ENCODE measurements at places on chromosomes 1 and 21. TPM values are rescaled to one million over a fixed set of nuclear protein-coding genes. Genes with fewer than 3 reads are reported as not detected.

MYBPH gene
- not detected for total RNA-seq

TSSK3 gene
- total RNA-seq, result 3.9 TPM

PLA2G2F gene
- 0.20 TPM for total RNA-seq

INAVA gene
- 49.8 TPM for total RNA-seq

LCE1C gene
- total RNA-seq, result not detected

CHAF1B gene
- total RNA-seq, result 14.1 TPM

MYOC gene
- total RNA-seq, result not detected

CD5L gene
- total RNA-seq, result not detected

CLCA4 gene
- total RNA-seq, result not detected

CD101 gene
- total RNA-seq, result 1.8 TPM

PRMT6 gene
- 8.1 TPM for total RNA-seq

KRTAP11-1 gene
- total RNA-seq, result not detected

INKA2 gene
- total RNA-seq, result 1.4 TPM

FBXO28 gene
- total RNA-seq, result 48.1 TPM

ICOSLG gene
- total RNA-seq, result 2.9 TPM

Measured in PC-9 (cell line).